Endodermal cell (in vitro differentiated cells): ENCODE measurements at places on chromosomes 1 and 21.
A peak's percentile ranks its signal among the peaks of the same experiment; 100 is the strongest.

DNA sequence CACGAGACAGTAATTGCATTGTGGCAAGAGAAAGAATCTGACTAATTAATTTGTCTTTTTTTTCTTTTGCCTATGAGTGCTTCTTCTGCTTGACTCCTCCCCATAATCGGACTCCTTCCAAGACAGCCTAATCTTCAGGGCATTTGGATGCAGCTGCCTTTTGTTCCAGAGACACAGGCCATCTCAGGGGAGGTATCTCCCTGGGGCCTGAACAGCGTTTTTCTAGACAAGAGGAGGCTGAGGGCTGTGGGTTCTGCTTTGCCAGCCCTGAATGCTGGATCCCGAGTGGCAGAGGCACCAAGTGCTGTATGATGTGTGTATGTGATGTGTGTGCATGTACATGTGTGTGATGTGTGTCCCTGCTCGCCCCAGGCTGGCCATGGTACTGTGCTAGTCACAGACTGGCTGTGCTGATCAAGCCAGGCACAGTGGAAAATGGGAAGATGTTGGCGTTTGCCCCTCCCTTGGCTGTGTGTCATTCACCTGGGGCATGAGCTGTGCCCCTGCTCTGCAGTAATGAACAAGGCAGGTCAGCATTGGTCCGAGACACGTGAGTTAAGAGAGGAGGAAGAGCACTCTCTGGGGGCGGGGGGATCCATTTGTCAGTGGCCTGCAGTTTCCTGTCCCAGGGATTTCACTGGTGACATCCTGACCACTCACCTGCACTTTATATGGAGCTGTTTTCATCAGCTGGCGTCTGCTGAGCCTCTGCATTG, 77.2 kb downstream of the ADARB1 start:
- no peak for DNase-seq

GRCh38 chr1:116465845-116466685, 93.0 kb downstream of the ATP1A1 start:
- DNase-seq = no peak

DNA sequence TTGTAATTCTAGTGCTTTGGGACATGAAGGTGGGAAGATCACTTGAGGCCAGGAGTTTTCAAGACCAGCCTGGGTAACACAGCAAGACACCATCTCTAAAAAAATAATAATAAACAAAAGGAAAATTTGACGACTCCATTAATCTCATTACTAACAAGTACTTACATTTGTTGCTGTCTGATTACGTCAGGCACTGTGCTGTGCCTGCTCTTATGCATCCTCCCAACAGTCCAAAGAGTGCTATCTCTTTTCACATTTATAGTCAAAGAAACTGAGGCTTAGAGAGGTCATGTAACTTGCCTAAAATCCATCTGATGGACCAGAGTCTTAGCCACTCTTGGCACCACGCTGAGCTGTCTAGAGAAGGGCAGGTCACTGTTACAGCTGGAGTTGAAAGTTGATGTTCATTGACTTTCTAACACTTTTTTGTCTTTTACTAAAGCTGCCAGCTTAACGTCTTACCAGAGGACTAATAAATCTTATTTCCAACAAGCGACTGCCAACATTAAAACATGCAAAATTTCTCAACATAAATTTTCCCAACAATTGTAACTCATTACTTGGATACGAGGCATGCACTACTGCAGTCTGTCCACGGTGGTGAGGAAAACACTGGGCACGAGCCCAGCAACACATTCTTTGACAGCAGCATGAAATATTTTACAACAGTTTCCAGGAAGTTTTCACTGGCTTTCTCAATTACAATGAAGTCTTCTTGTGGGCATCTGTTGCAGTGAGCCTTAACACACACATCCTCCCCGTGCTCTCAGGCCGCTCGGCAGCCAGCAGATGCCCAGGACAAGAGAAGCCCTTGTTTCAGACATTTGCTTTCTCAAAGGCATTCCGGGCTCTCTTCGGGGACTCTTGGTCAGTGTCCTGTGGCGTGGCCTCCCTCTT, 262.9 kb upstream of the PROX1 start:
- DNase-seq = no peak

GRCh38 chr1:9657521-9658032, 6.0 kb downstream of the PIK3CD start:
- DNase-seq = no peak

DNA sequence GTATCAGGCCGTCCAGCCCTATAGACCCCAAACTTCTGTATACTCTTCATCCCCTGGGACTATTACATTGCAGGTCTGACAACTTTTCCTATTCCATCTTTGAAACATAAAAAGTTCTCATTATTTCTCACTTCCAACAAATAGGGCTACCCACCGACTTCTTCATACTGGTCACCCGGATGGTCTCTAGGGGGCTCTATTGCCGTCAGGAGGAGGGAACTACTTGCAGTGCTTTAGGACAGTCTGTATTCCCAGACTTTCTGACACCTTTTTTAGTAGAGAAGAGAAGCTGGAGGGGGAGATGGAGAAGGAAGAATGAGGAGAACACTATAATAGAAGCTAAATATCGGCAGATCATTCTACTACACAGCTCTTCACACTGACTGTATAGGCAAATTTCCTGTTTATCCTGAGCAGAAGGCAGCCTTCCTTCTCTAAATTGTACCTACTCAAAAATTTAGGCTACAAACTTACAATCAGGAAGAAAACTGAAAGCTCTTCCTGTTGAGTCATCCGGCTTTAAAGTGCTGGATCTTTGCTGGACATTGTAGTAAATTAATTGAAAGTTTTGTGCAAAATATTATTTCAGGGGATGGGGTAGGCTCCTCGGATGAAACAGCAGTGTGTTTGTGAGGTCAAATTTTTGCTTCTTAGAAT, 54.6 kb downstream of the CDC7 start:
- no peak for DNase-seq

DNA sequence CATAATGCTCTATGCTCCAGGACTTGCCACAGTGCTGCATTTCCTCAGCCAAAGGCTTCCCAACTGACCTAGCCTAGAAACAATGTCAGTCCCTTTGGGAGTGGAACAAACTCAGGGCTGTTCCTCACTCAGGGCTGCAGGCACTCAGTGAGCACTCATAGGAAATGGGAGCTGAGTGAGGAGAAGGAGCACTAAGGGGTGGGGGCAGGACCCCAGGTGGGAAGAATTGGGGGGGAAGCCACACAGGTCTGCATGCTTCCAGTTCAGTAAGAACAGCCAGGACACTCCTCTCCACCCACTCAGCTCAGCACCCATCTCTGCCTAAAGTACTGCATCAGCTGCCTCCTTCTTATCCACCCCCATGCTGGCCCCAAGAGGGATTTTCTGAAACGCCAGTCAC, 7.3 kb upstream of the SLC5A9 start:
- peak; percentile 49 for DNase-seq

GRCh38 chr1:232507571-232507970, 122.4 kb downstream of the SIPA1L2 start:
- no peak for DNase-seq

DNA sequence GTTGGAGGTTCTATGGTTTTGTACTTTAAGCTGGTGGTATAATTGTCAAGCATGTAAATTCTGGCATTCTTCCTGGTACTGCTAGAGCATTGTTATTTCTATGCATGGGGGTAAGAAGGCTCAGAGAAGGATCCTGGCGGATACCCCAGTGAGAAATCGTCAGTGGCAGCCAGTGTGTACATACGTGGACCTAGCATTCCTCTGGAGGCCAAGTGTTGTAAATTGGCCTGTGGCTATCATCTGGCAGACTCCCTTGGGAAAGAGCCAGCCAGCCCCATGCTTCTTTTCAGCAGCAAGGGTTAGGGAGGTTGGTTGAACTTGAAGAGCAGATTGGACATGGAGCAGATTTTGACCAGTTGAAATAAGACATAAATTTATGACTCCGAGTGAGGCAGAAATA, 5.2 kb upstream of the AGO3 start:
- no peak for DNase-seq

GRCh38 chr1:180228648-180229482, 1.2 kb upstream of the LHX4 start:
- DNase-seq = peak; percentile 79

DNA sequence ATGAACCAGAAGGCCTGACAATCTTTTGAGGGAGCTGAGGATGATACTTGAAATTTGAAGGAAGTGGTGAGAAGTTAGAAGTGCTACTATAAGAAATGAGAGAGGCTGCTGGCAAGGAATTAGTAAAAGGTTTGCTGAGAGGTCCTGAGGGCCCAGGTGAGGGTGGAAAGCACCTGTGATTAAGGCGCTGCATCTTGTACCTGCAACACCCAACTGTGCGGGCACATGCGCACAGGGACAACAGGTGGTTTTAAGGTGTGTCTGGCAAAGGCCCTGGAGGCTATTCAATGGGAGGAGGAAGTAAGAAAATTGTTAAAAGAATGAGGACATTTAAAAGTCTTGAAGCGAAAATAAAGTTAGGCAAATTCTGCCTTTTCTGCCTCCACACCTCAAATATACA, 349.3 kb downstream of the RGS7 start:
- DNase-seq = no peak

GRCh38 chr1:53525595-53525994, 66.4 kb downstream of the DMRTB1 start:
- DNase-seq = peak; percentile 84

GRCh38 chr1:66739401-66740157, 12.7 kb upstream of the DYNLT5 start:
- peak; percentile 50 for DNase-seq

DNA sequence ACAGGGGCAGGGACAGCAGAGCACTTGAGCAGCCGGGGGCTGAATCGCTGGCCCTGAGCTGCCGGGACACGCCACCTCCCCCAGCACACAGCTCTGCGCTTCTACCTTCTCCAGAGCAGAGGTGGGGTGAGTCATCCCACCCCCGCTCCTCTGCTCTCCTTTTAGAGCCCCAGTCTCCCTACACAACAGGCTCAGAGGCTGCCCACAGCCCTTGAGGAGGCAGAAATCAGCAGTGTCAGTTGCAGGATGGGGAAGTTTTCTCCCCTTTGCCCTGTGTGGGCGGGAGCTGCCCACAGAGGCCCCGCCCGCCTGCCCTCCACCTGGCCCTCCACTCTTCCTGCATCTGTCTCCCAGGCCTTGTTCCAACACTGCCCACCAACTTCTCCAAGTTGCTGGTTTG, 94.6 kb downstream of the STUM start:
- no peak for DNase-seq

DNA sequence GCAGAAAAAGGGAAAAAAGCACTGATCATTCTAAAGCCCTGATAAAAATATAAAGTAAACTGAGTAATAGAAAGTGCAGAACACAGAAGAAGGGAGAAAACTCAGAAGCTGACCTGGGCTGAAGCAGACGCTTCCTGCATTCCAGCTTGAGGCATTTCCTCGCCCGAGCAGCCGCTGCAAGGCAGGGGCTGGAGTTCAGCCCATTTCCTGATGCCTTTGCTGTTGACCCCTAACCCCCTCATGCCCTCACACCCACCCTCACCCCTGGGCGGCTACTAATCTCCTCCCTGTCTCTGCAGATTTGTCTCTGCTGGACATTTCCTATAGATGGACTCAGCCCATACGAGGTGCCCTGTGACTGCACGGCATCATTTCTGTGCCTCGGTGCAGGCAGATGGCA, 227.8 kb downstream of the NPHP4 start:
- no peak for DNase-seq

DNA sequence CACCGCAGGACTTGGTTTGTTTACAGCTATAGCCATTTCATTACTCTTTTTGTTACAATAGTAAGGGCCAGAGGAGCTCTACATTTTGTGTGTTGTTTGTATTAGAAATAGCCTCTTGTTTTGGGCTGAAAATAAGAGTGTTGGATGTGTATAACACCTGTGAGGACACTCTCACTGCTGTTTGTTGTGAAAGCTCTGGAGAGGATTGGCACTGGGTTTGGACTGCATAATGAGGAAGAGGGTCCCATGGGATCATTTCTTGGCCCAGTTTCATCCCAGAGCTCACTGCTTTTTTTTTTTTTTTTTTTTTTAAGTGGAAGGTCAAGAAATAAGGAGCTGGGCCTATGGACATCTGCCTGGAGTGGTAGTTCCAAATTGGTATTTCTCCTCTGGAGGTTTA, 61.6 kb upstream of the KIAA0040 start:
- DNase-seq = no peak

DNA sequence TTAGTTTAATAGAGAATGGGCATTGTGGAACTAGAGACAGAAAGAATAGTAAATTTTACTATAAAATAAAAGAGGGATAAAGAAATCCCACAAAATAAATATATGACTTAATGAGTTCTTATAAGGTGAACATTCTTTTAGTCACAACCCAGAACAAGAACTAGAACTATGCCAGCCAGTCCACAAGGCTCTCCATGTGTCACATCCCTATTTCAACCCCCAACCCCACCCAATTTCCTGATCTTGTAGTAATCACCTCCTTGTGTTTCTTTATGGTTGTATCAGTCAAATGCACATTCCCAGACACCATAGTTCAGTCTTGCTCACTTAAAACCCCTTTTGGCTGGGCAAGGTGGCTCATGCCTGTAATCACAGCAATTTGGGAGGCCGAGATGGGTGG, 662.3 kb upstream of the CAMK1G start:
- DNase-seq = no peak

DNA sequence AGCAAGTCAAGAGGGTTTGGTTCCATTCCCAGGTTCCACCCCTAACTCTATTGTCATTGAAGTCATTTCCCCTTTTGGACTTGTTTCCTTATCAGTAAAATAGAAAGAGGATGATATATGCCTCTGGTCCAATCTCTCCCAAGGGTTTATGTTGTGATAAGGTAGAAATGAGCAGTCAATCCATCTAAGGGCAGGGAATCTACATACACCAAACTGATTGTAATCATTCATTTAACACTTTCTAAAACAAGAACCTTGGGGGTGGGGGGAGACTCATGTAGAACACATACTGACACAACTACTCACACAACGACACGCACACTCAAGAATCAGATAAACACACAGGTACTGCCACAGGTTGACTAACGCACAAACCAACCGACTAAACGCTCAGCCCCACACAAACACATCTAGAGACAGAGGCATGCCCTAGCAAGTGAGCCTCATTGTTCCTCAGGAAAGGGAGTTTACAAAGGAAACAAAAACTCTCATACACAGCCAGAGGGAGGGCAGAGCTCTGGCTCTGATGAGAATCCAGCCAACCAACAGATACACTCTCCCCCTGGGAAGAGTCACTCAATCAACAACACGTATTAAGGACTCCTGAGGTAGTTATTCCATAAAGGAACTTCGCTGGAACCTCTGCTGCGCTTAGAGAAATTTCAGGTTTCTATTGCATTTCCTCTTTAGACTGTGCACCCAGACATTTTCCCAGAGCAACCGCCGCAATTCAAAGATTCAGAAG, 1.0 kb downstream of the F11R start:
- peak; percentile 67 for DNase-seq

- no peak for DNase-seq
Observed at GRCh38 chr1:28642056-28642846, 616 bp downstream of the TAF12 start.

DNA sequence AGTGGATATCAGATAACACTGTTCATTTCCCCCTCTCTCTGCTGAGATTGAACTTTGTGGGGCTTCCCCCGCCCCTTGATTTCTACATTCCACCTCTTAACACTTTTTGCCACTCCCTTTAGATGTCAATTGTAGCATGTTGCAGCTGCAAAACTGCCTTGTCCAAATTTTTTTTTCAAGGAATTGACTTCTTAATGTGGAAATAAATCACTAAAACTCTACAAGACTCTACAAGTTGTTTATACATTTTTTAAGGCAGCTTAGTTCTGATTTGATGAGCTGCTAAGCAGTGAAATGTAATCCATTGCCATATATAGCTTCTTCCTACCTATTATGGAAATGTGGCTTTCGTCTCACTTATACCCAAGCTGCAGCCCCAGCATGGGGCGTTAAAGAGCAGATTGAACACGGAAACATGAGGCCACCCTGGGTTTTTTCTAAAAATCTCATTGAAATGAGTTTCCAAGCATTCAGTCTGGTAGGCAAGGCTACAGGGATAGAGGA, 132.2 kb downstream of the SYT2 start:
- no peak for DNase-seq
